ENCODE measurements at places on chromosomes 11 and 22.

GRCh38 chr11:47189100-47189834 lies 3.0 kb upstream of the PACSIN3 start:
- DNase-seq = no peak

DNA sequence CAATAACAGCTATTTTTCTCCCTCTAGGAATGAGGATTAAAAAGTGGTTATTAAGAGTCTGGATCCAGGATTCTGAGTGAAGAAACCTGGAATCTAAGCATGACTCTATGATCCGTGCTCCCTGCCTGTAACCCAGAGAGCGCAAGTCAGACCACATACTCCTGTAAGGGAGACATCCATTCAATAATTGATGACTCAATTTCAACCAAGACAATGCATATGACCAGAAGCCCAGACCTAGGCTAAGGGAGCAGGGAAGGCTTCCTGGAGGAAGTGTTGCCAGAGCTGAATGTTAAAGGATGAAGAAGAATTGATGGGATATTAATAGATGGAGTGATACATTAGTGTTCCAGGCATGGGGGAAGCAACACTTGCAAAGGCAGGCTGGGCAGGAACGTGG lies 13.8 kb upstream of the PAMR1 start:
- no peak for DNase-seq

- DNase-seq = no peak
Observed at GRCh38 chr22:20946080-20946986, 20.7 kb upstream of the AIFM3 start.

GRCh38 chr11:85961930-85962363 lies 106.8 kb downstream of the CCDC83 start:
- no peak for DNase-seq

DNA sequence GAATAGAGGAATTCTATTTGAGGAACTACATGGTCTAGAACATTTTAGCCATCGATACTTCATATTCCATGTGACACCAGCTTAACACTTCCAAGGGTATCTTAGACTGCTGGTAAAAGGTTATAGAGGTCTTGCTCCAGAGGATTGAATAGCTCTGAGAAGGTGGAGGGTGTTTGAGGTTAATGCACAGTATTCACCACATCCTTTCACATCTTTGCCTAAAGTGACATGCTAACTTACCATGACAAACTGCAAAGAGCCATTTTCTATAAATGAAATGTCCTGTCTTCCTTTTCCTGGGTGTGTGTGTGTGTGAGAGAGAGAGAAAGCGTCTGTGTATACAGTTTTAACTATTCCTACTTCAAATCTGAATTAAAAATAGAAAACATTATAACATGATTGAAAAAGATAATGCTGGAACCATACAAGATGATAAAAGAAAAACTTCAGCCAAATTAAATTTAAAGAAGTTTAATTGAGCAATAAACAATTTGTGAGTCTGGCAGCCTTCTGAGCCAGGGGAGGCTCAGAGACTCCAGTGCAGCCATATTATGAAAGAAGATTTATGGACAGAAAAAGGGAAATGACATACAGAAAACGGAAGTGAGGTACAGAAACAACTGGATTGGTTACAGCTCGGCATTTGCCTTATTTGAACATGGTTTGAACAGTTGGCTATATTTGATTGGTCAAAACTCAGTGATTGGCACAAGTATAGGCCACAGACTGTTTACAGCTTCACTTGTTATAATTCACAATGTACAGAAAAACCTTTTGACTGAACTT lies 320.9 kb upstream of the CCDC179 start:
- DNase-seq = no peak

DNA sequence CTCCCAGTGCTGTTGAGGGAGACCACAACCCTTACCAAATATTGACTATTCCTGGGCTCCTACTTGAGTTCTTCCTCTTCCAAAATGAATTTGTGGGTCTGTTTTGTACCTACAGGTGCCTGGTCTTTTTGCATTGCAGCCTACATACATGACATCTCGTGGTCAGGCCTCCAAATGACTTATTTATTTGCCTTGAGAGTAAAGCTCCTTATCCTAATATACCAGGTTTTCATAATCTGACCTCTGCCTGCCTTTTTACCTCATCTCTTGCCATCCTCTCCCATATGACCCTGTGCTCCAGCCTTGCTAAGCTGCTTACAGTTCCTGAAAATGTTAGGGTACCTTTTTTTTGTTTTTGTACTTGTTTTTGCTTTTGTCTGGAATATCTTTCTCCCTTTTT lies 130.4 kb downstream of the UVRAG start:
- DNase-seq = no peak
